Aorta (tissue), 5 donors: ENCODE measurements at places on chromosomes 11 and 22.

GRCh38 chr11:80346353-80347059 is 905.7 kb upstream of the TENM4 start:
- no peaks in the 10 kb centered on the region for H3K4me1 ChIP-seq
- no peaks in the 10 kb centered on the region for H3K36me3 ChIP-seq
- H3K27ac ChIP-seq, result no peak overlapping the region
- no peak for DNase-seq
- H3K27me3 ChIP-seq, result no peaks in the 10 kb centered on the region

DNA sequence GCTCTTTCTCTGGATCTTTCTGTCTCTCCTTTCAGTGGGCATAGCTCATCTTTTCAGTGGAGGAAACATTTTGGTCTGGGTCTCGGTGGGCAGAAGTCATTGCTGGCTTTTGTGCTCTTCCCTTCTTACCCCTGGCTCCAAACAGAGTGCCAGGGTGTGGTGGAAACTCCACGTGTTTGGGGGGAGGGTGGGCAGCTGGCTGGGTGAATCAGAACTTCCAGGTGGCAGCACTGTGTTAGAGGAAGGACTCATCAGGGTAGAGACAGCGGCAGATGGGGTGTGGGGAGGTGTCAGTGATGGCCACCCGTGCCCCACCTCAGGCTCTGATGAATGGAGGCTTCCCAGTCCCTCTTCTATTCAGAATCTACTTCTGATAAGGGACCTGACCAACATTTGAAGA is 114.0 kb downstream of the GRIK4 start:
- no peaks in the 10 kb centered on the region for H3K4me1 ChIP-seq
- no peaks in the 10 kb centered on the region for H3K36me3 ChIP-seq
- DNase-seq, result no peak

DNA sequence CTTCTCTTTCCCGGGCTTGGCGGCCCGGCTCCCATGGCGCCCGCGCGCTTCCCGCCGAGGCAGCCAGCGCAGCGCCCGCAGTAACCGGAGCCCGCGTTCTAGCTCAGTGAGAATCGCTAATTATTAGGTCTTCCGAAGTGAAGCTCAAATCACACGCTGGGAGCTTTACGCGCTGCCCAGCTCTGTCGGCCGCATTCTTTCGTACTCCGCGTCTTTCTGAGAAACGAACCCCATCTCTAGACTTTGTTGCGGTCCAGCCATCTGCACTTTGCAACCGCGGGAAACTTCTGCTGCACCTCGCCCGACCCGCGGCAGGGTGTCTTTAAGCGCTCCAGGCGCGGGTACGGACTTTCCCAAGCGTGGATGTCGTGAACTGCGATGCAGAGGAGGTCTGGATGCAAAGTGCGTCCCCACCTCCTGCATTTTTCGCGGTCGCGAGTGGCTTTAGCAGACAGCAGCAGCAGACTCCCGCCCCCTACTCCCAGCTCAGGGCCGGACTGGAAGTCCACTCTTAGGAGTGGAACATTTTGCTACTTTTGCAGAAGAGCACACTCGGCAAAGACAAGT is 6.0 kb upstream of the PAX6 start:
- H3K27me3 ChIP-seq, result no peaks in the 10 kb centered on the region
- no peak overlapping the region for H3K4me3 ChIP-seq
- no peak for DNase-seq
- no peaks in the 10 kb centered on the region for H3K36me3 ChIP-seq
- no peaks in the 10 kb centered on the region for H3K4me1 ChIP-seq
- H3K27ac ChIP-seq, result no peak overlapping the region

- H3K4me1 ChIP-seq, result no peaks in the 10 kb centered on the region
- no peak for DNase-seq
- H3K27ac ChIP-seq, result no peak overlapping the region
- no peak overlapping the region for H3K4me3 ChIP-seq
- no peaks in the 10 kb centered on the region for H3K36me3 ChIP-seq
Measured at GRCh38 chr22:23840026-23840425, 1.2 kb upstream of the DERL3 start.

GRCh38 chr11:61946894-61947293 is 3.3 kb upstream of the BEST1 start:
- no peaks in the 10 kb centered on the region for H3K4me1 ChIP-seq
- H3K27ac ChIP-seq, result no peak overlapping the region
- H3K4me3 ChIP-seq, result no peak overlapping the region
- no peaks in the 10 kb centered on the region for H3K27me3 ChIP-seq
- no peaks in the 10 kb centered on the region for H3K36me3 ChIP-seq
- DNase-seq, result no peak

DNA sequence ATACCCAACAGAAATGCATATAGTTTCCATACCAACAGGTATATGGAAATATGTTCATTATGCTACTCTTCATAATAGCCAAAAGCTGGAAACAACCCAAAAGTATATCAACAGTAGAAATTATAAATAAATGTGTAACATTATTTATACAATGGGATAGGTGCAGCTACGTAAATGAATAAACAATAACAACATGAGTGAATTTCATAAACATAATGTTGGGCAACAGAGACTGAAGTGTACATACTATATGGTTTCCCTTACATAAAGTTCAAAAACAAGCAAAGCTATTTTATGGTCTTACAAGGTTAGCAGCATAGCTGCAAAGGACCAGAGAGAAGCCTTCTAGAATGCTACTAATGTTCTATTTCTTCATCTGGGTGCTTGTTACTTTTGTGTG is 305.0 kb downstream of the INSC start:
- no peaks in the 10 kb centered on the region for H3K4me1 ChIP-seq
- no peak for DNase-seq
- H3K27ac ChIP-seq, result no peak overlapping the region
- no peaks in the 10 kb centered on the region for H3K36me3 ChIP-seq
- no peak overlapping the region for H3K4me3 ChIP-seq

GRCh38 chr11:130159657-130160497 is at the start of gene ST14:
Gene ST14 (plus strand): TSS chr11:130159782. CDS start chr11:130159980, 198 bp downstream.
- no peaks in the 10 kb centered on the region for H3K36me3 ChIP-seq
- no peak for DNase-seq
- no peak within 1 kb of the TSS for H3K27ac ChIP-seq
- H3K4me1 ChIP-seq, result no peaks in the 10 kb centered on the region
- no peak within 1 kb of the TSS for H3K4me3 ChIP-seq

DNA sequence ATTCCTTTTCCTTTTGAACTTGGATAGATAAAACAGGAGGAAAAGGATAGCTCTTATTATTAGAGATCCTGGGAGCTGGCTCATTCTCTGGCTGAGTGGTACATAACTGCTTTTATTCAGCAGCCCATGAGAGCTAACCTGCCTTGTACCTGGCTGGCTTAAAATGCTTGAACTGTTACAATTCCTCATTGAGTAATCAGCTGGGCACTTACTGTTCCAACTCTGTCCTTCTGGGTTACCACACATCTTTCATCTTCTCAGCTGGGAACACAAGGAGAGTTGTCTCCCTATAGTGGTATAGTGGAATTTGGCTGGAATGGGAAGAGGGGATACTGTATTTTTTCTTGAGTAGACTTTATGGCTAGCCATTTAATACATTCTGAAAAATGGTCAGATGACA is 39.8 kb upstream of the SPTBN2 start:
- no peaks in the 10 kb centered on the region for H3K4me1 ChIP-seq
- DNase-seq, result no peak
- H3K27me3 ChIP-seq, result no peaks in the 10 kb centered on the region
- no peaks in the 10 kb centered on the region for H3K36me3 ChIP-seq
- no peak overlapping the region for H3K27ac ChIP-seq
- H3K4me3 ChIP-seq, result no peak overlapping the region

- H3K27me3 ChIP-seq, result no peaks in the 10 kb centered on the region
- H3K4me3 ChIP-seq, result no peak overlapping the region
- no peaks in the 10 kb centered on the region for H3K36me3 ChIP-seq
- no peak for DNase-seq
- H3K27ac ChIP-seq, result no peak overlapping the region
Measured at GRCh38 chr11:75625991-75626888, 42.6 kb downstream of the MAP6 start.
